ENCODE measurements at places on chromosomes 6 and 20. TPM values are rescaled to one million over a fixed set of nuclear protein-coding genes. Genes with fewer than 3 reads are reported as not detected.

DNA sequence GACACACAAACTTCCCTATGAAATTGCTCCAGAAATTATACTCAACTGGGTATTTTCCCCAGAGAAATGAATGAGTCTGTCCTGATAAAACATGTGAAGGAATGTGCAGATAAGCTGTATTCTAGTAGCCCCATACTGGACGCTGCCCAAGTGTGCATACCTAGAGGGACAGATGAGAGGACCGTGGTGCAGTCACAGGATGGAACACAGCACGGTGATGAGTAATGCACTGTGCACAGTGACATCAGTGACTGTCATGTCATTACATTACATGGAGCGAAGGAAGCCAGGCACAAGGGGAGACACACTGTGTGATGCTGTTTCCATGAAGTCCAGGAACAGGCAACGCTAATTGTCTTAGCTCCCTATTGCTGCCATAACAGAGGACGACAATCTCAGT lies 155.5 kb downstream of the CDH4 start:
- DNase-seq = no peak
- H3K27me3 ChIP-seq = peaks cover 27% of the 10 kb centered on the region
- H3K4me3 ChIP-seq = no peak overlapping the region
- no peaks in the 10 kb centered on the region for H3K4me1 ChIP-seq

DNA sequence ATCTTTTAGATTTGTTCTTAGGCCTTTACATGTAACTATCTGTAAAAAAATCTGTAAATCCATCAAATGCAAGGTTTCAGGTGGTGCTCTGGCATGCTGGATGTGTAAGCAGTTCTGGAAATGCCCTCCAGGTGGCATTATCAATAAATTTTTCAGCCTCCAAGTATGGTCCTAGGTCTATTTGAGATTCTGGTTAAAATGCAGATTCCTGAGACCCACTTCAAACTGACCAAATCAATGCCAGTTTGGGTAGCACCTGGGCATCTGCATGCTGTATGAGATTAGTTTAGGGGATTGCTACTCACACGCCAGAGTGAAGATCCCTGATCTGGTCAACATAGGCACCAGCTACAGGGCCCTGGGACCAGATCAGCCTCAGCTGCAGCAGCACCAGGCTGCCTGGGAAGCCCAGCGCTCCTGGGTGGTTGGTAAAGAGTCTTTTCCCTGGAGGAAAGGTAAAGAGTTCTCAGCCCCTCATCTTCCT lies 507.3 kb upstream of the CITED2 start:
- H3K27ac ChIP-seq = peak overlapping the region; percentile 80
- no peak for DNase-seq
- H3K4me3 ChIP-seq = peak overlapping the region; percentile 17
- peaks cover 25% of the 10 kb centered on the region for H3K4me1 ChIP-seq

GRCh38 chr6:150486048-150486447 lies 113.6 kb upstream of the PLEKHG1 start:
- peak overlapping the region; percentile 47 for H3K27ac ChIP-seq
- DNase-seq = no peak
- no peaks in the 10 kb centered on the region for H3K36me3 ChIP-seq
- H3K4me3 ChIP-seq = no peak overlapping the region

- H3K4me3 ChIP-seq = no peak overlapping the region
- no peaks in the 10 kb centered on the region for H3K36me3 ChIP-seq
- DNase-seq = no peak
- H3K27ac ChIP-seq = no peak overlapping the region
- H3K4me1 ChIP-seq = no peaks in the 10 kb centered on the region
Measured at GRCh38 chr6:1987640-1988039, 257.8 kb downstream of the GMDS start.

GRCh38 chr6:29916741-29917140 lies 25.6 kb upstream of the HLA-A start:
- no peak for DNase-seq
- no peaks in the 10 kb centered on the region for H3K4me1 ChIP-seq

GRCh38 chr20:23047001-23047737 lies 2.3 kb downstream of the THBD start:
- H3K27me3 ChIP-seq = peaks cover 99% of the 10 kb centered on the region
- DNase-seq = no peak
- peaks cover 9% of the 10 kb centered on the region for H3K36me3 ChIP-seq
- H3K4me3 ChIP-seq = peak overlapping the region; percentile 80
- peak overlapping the region; percentile 96 for H3K27ac ChIP-seq
- peaks cover 82% of the 10 kb centered on the region for H3K4me1 ChIP-seq

DNA sequence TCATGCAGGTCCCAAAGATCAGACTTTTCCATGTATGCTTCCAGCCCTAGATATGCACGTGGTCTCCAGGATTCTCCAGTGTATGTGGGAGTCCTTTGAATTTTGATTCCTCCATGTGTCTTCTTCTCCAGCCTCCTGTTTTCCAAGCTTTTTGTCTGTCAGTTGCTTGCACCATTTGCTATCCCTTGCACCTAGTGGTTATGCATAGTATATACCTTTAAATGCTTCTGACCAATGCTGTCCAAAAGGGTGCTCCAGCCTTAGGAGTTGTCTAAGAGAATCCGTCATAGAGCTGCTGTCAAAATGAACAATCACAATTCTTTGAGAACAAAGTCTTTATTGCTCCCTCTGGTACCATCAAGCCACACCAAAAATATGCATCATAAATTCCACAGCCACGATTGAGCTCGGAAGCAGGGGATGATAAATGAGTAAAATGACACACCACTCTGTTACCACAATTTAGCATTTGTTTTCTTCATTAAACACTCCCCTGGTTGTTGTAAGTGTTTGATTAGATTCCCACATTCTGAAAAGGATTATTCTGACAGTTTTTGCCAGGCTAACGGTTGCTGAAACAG lies 706.2 kb upstream of the GJE1 start:
- DNase-seq = no peak
- peaks cover 6% of the 10 kb centered on the region for H3K36me3 ChIP-seq
- no peak overlapping the region for H3K27ac ChIP-seq
- H3K4me1 ChIP-seq = no peaks in the 10 kb centered on the region
- no peaks in the 10 kb centered on the region for H3K27me3 ChIP-seq

DNA sequence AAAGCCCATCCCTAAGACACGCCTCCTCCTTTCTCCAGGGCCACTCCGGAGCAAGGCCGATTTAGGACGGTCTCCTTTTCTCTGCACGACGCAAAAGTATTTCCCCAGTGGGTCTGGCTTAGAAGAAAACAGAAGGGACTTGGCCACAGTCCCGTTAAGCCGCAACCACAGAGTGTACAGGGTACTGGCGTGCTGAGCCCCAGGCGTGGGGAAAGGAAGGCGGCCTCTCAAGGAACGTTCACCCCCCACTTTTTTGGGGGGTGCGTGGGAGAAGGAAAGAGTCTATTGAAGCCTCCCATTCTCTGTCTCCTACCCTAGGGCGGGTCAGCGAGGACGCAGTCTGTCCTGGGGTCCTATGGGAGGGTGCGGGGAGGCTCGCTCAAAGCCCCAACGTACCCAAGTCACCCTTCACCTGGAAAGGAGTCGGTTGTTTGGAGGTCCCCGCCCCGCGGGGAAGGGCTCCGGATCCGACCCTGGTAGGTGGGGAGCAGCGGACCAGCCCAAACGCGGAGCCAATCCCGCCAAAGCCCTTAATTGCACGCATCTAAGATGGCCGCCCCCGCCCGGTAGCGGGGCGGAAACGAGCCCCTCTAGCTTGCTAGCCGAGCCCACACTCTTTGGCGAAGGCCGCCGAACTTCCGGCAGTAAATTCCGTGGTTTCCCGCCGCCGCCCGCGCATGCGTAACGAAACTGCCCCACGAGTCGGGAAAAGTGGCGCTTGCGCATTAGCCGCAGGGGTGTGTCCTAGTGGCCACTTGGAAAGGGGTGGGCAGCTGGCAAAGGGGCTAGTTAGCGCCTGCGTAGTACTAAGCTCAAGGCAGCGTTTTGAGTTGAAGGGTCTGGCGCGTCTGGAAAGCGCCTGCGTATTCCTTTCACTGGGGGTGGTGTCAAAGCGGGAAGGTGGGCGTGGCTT lies at the start of gene OARD1:
Gene OARD1, minus strand, starts transcription at position 434 of the 913 bp plus-strand sequence. CDS start 722 bp downstream, outside the sequence.
- peak within 1 kb of the TSS; percentile 99 for H3K27ac ChIP-seq
- no peaks in the 10 kb centered on the region for H3K27me3 ChIP-seq
- H3K4me3 ChIP-seq = peak within 1 kb of the TSS; percentile 94
- peak; percentile 99 for DNase-seq

DNA sequence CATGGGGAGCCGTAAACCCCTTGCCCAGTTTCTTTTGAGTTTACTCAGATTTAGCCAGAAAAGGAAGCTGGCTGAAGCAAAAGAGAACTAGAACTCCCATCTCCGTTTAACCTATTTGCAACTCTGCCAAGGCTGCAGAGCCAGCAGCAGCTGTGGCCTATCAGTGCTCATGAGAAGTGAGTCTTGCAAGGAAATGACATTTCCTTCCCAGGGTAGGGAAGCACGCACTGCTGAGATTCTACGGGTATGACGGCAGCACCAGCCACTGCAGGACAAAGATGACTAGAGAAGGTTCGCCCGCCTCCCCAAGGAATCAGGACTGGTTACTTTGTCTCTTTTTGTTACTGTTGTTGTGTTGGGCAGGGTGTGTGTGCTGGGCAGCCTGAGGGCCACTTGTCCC lies 47.6 kb downstream of the PPP1R3G start:
- H3K36me3 ChIP-seq = no peaks in the 10 kb centered on the region
- H3K27me3 ChIP-seq = no peaks in the 10 kb centered on the region
- H3K27ac ChIP-seq = peak overlapping the region; percentile 79
- DNase-seq = peak; percentile 70

DNA sequence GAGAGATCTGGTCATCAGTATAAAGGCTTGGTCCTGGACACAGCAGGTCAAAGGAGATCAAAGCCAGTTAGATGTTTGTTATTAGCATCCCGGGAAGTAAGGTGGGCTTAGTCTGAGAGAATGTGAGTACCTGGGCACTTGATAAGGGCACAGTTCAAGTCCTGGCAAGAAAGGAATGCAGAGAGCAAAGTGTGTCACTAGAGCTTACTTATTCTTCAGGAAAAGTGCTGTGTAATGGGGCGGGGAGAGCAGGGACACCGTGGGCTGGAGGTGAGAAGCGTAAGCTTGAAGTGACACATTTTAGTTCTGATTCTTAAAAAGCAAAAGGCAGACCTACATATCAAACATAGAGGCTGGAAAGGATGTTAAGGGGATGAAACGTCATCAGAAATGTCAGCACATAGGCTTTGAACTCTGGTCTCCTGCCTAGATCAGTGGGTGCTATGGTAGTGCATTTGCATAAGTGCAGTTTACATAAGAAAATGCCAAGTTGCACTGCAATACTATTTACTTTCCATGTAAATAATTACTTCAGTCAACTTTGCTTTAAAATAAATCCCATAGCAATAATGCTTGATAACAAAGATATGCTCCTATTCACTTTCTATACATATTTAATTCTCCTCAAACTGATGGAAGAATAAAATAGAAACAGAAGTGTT lies 2.6 kb downstream of the SAMD5 start:
- DNase-seq = no peak
- H3K4me1 ChIP-seq = peaks cover 32% of the 10 kb centered on the region
- H3K36me3 ChIP-seq = no peaks in the 10 kb centered on the region

DNA sequence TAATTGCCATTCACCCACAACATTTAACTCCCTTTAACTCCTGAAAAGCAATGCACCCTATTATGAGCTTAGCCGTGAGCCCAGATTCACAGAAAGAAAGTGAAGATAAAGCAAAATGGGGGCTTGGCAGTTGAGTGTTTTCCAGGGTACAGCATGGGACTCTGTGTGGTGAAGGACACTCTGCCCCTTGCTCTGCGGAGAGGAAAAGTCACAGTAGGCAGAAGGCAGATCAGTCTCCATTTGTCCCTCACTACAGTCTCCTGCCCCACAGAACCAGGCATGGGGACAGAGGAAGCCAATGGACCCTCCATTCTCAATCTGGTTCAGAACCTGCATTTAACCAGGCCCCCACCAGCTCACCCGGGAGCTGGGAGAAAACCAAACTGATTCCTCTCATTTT lies 30.8 kb upstream of the SH3BGRL2 start:
- peaks cover 10% of the 10 kb centered on the region for H3K4me1 ChIP-seq
- no peaks in the 10 kb centered on the region for H3K27me3 ChIP-seq
- H3K36me3 ChIP-seq = no peaks in the 10 kb centered on the region
- no peak for DNase-seq

Gene MLIP
- 397 TPM for total RNA-seq

Gene AGER
- 1.8 TPM for total RNA-seq

Gene GRM1
- total RNA-seq = 6.7 TPM

Gene SNAI1
- total RNA-seq = 0.69 TPM

Gene SIRPB2
- 3.2 TPM for total RNA-seq

Gene CCN6
- not detected for total RNA-seq

Gene DZANK1
- total RNA-seq = 0.60 TPM

Gene IDH3B
- 220 TPM for total RNA-seq

Gene SLC17A2
- not detected for total RNA-seq

Gene ZSWIM3
- total RNA-seq = 2.0 TPM

Gene TMEM239
- total RNA-seq = not detected
